AG10803 (cell line): ENCODE measurements at places on chromosomes 1 and 21.

- no peak for DNase-seq
Observed at GRCh38 chr1:56050911-56051310, 528.5 kb downstream of the PLPP3 start.

- DNase-seq = peak; percentile 79
Observed at GRCh38 chr1:170326186-170326585, 180.4 kb downstream of the NTMT2 start.

- DNase-seq = no peak
Observed at GRCh38 chr1:100240631-100241030, 9.0 kb downstream of the DBT start.

- DNase-seq = peak; percentile 14
Observed at GRCh38 chr1:218874313-218874712, 299.4 kb upstream of the LYPLAL1 start.

DNA sequence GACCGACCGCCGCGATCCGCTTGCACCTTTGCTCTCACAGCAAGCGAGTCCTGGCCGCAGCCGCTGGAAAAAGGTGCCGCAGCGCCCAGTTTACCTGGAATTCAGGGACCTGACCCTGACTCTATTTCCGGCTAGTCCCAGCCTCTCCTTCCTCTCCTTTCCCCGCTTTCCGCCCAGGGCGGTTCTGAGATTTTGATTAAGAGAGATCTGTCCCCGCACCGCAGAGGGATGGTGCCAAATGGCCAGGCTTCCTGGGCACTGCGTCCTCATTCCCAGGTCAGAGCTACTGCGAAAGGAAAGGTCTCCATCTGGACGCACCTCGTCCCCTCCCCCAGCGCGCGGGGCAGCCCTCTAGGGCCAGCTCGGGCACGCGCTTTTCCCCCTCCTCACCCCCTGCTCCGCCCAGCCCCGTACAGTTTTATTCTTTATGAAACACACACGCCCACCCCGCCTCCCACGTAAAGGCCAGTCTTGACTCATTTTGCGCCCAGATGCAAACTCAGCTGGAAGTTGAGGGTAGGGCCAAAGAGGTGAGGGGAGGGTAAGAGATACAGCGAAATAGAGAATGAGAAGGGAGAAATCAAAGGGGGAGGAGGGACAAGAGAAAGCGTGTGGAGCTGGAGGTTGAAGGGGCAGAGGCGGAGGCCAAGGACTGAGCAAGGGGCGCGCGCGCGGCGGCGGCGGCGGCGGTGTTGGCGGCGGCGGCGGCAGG is 411.8 kb upstream of the ESRRG start:
- DNase-seq = no peak

GRCh38 chr1:88204111-88204510 is 480.0 kb upstream of the PKN2 start:
- DNase-seq = peak; percentile 14

GRCh38 chr1:191889623-191890003 is 268.6 kb upstream of the RGS18 start:
- DNase-seq = no peak

GRCh38 chr1:101364370-101365120 is 127.7 kb downstream of the S1PR1 start:
- DNase-seq = no peak

DNA sequence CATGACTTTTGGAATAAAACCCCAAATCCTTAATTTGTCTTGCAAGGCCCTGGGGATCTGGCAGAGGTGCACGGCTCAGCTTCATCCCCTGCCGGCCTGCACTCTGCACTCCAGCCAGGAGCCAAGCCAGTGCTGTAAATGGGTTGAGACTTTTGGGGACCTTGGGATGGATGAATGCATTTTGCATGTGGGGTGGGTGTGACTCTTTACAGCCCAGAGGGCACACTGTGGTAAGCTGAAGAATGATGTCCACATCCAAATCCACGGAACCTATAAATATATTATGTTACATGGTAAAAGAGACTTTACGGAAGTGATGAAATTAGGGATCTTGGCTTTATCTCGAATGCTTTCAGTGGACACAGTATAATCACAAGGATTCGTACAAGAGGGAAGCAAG is 177.8 kb downstream of the EDEM3 start:
- DNase-seq = no peak

DNA sequence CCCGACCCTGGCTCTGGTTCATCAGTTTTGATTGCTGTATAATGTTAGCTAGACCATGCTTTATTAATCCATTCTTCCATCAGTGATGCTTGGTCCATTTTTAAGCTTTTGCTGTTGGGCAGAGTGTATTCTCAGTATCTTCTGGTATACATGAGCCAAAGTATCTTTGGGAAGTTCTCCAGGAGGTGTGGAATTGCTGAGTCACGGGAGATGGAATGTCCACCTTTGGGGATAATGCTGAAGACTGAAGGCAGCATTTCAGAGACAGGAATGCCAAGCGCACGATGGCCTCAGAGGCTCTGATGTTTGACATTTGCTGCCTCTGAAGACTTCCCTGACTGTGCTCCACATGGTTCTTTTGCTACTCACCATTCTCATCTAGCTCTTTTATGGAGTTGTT is 266.3 kb upstream of the KAZN start:
- no peak for DNase-seq

DNA sequence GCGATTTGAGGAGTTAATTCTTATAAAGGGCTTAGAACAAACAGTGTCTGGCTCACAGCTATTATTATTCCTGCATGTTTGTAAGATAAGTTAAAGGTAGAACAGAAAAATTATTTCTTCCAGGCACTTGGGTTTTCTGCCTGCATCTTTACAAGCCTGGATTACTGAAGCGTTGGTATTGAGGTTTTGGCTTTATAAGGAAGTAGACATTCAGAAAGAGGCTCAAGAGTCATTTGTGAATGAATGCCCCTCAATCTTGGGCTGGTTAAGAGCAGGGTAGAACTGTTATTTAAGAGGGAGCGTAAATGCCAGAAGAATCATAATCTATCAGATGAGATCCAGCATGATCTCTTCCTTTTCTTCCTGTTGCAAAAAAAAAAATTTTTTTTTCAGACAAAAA is 77.3 kb upstream of the ARID1A start:
- DNase-seq = no peak

DNA sequence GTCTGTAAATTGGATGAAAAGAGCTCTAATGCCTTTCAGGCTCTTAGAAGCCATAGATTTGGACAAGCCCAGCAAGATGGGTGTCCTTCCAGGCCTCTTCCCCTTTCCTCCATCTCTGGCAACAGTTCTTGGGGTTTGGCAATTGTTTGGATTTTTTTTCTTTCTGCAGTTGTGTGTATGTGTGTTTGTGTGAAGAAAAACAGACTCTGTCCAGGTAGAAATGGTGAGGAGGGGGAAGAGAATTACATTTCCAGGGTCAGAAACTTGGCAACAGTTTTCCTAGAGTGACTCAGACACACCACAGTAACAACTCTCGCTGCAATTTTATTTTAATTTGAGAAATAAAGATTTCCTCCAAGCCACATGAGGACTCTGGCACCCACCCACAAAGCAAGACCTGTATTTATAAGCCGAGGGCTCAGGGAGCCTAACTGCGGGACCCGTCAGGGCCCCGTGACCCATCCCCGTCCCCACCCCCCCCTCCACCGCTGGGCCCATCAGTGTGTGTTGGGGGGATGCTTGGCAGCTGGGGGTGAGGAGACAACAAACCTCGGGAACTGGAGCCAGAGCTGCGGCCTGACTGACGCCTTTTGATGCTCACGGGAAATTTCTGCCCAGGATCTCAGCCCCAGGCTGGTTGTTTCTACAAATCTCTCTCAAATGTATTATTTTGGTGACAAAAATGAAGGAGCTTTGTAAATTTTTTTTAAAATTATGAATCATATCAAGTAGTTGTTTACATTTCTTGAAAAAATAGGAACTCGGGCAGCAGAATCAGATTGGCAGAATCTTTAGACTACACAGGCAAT is 4.4 kb downstream of the TMEM200B start:
- no peak for DNase-seq

- no peak for DNase-seq
Observed at GRCh38 chr1:188241629-188242028, 1412.9 kb downstream of the PLA2G4A start.

- DNase-seq = no peak
Observed at GRCh38 chr1:99374109-99374508, 109.8 kb downstream of the PLPPR4 start.

- no peak for DNase-seq
Observed at GRCh38 chr1:18653916-18654315, 23.3 kb downstream of the PAX7 start.

GRCh38 chr1:118257946-118258345 is 72.9 kb upstream of the SPAG17 start:
- peak; percentile 75 for DNase-seq

DNA sequence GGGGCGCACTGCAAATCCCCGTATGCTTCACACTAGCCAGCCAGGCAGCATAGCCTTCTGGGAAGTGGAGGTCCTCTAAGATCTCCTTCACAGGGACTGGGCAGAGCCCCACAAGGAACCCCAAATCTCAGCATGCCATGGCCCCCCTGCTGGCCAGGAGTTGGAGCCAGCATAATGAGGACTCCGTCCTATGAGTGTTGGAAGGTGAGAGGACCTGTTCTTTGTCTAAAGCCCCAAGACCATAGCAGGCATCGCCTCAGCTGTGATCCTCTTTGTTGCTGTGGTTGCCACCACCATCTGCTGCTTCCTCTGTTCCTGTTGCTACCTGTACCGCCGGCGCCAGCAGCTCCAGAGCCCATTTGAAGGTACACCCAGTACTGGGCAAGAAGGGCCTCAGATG is 1.5 kb downstream of the SHISA4 start:
- no peak for DNase-seq

- DNase-seq = no peak
Observed at GRCh38 chr1:83619170-83619896, 379.6 kb downstream of the TTLL7 start.

DNA sequence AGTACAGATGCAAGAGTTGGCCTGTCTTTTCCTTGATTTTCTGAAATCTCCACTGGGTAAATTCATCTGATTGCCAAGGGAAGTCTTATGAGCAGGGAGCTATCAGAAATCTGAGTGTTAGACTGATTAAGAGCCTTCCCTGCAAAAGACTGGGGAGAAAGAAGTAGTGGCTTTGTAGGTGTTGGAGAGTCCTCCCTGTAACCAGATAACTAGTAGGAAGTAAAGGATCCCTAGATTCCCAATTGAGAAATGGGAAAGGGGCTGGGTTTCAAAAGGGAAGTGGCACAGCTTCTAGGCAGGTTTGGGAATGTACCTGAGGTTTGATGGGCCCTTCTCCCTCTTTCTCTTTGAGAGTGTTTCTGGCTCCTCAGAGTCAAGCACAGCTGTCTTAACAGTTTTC is 2.1 kb downstream of the TLCD4 start:
- DNase-seq = no peak

- peak; percentile 65 for DNase-seq
Observed at GRCh38 chr1:155931332-155932038, 2.7 kb downstream of the KHDC4 start.

DNA sequence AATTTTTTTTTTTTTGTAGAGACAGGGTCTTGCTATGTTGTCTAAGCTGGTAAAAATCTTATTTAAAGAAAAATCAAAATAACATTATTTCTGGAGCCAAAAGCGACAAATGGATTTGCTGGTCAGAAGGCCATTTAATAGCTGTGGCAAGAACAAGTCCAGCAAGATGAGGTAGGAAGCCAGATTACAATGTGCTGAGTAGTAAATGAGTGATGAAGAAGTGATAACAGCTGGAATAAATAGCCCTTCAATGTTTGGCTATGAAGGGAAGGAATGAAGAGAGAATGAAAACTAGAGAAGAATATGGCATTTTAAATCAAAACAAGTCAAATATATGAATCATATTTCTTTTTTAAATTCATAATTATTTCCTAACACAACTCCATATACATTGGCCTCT is 34.5 kb downstream of the SYDE2 start:
- DNase-seq = no peak

DNA sequence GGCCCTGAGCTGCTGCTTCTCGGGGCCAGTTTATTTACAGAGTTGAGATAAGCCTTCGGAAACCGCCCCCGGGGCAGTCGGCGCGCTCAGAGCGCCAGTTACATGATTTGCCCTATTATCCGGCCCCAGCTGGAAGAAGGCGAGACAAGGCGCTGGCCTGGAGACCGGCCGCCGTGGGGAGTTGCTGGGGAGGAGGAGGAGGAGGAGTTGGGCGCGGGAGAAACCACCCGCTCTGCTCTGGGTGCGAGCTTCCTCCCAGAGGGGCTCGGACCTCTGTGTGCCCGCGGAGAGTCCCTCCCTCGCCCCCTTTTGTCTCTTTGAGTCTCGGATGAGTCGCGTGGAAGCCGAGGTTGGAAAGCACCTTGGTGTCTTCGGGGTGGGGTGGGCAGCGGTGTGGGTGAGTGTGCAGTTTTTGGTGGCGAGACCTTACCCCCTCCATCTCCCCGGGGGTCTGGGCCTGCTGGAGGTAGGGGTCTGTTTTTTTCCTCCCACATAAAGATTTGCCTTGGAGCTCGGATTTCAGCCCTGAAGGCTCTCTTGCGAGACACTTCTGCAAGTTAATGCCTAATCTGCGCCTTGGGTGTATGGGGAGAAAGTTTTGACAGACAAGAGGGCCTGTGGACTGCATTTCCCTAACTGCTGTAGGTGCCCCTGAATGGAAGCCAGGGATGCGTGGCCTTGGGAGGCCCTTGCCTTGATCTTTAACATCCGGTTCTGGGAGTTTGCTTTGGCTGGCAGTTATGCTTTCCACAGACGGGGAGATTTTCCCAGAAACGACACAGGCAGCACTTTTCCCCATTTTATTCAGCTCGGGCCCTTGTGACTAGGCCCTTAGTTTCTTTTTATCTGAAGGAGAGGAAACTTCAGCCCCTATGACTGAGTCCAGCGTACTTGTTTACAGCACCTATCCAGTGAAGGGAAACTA is 80.0 kb downstream of the NDUFS5 start:
- DNase-seq = peak; percentile 38

DNA sequence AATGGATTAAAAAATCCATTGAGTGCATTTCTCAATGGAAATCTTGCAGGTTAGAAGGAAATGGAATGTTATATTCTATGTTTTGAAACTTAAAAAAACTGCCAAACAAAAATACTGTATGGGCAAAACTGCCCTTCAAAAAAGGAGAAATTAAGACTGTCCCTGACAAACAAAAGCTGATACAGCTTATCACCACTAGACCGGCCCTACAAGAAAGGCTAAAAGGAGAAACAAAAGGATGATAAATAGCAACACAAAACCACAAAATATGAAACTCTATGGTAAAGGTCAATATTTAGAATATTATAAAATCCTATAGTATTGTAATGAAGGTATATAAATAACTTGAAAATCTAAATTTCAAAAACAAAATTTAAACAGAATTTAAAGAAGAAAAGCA is 60.0 kb downstream of the SLC25A24 start:
- no peak for DNase-seq

GRCh38 chr1:58739856-58740466 is 40.1 kb upstream of the MYSM1 start:
- peak; percentile 61 for DNase-seq

GRCh38 chr21:43188592-43189210 is 19.9 kb downstream of the CRYAA start:
- DNase-seq = no peak

DNA sequence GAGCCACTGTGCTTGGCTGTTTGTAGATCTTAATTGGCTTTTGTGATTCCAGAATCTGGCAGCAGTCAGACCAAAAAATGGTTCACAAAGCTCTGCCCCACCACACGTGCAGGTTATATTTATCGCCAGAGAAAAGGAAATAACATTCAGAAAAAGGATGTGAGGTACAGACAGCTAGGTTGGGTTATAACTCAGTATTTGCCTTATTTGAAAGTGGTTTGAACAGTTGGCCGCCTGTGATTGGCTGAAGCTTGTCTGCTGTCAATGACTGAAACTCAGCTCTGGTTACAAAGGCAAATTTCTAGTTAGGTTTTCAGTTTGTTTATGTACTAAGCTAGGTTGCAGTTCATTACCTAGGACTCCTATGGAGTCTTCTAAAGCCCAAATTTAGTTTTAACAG is 9.6 kb downstream of the SH3BGR start:
- no peak for DNase-seq
